Lower leg skin (tissue), 4 donors: ENCODE measurements at places on chromosomes 2 and 18. TPM values are rescaled to one million over a fixed set of nuclear protein-coding genes. Genes with fewer than 3 reads are reported as not detected.

NT5DC4 gene
- total RNA-seq: not detected

NDC80 gene
- total RNA-seq: 0.29 TPM

GNAL gene
- 13.9 TPM for total RNA-seq

DNA sequence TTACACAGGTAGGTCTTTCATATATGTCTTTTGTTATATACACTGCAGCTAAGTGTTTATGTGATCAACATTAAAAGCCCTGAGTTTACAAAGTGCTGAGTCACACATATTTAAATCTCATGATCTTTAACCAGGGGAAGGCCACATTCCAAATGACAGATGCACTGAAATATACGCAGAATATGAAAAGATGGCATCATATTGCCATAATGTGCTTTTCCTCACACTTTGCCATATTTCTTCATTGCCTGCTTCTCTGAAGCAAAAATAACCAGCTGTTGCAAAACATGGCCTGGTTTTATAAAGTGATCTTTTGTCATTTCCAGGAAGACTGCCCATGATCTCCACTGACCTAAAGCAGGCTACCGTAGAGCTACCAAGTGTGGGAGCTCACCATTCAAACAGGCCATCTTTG, 93.5 kb upstream of the MAPRE2 start:
- no peak for DNase-seq

DNA sequence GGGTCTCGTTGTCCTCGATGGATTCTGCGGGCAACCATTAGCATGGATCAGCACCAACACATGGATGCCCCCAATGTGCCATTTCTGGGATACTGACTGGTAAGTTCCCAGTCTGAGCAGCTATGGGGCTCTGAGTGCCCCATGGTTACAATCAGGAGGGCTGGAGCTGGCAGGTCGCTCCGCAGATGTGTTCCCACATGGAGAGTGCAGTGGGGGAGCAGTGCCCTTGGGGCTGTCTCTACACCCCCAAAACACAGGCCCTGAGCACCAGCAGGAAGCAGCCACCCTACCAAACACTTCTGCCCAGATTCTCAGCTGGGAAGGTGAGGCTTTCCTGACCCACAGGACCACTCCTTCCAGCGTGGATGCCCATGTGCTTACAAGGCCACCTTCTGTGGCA, 8.0 kb downstream of the NGEF start:
- no peak for DNase-seq

- no peak for DNase-seq
Observed at GRCh38 chr18:47560723-47561715, 309.6 kb upstream of the SKOR2 start.

DNA sequence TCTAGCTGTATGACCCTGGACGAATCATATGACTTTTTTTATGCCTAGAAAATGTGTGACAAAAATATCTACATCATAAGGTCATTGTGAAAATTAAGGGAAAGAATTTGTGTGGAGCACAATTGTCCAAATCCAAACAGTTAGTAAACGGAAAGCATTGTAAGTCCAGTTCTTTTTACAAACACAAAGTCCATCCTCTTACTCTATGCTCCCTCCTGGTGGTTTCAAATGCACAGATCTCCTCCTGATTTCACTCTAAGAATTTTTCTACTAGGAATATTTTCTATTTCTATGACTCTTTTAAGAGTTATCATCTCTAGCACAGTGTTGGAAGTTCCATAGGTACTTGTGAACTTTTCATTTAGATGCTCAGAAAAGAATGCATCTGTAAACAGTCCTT, 125.2 kb upstream of the ARL5A start:
- no peak for DNase-seq

- DNase-seq: no peak
Observed at GRCh38 chr18:27785815-27786471, 391.0 kb downstream of the CDH2 start.

GRCh38 chr18:47143153-47143552, 7.1 kb downstream of the HDHD2 start:
- DNase-seq: no peak
